NCI-H524 treated with DMSO at 0.1 percent for 48 hours (cell line): ENCODE measurements at places on chromosomes 5 and 9.

- no peak for DNase-seq
Measured at GRCh38 chr5:39826051-39826450, 401.3 kb upstream of the DAB2 start.

DNA sequence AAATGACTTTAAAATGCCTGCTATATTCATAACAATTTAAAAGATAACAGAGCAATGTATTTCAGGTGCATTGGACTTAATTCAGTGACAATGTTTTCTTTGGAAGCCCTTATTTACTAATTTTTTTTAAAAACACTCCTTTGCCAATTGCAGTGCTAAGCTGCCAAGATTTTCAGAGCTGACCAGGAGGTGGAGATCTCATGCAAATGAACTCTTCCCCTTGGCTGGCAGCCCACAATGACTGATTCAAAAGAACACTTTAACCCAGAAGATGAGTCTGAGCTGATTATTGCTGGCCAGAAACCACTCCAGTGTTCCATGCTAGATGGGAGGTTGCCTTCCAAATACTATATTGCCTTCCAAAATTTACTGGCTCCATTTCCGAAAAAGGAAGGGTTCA is 128.3 kb upstream of the CCNH start:
- DNase-seq = peak; percentile 9

- no peak for DNase-seq
Measured at GRCh38 chr5:128097781-128098180, 14.2 kb downstream of the SLC12A2 start.

GRCh38 chr5:68169903-68170302 is 45.7 kb upstream of the PIK3R1 start:
- no peak for DNase-seq

DNA sequence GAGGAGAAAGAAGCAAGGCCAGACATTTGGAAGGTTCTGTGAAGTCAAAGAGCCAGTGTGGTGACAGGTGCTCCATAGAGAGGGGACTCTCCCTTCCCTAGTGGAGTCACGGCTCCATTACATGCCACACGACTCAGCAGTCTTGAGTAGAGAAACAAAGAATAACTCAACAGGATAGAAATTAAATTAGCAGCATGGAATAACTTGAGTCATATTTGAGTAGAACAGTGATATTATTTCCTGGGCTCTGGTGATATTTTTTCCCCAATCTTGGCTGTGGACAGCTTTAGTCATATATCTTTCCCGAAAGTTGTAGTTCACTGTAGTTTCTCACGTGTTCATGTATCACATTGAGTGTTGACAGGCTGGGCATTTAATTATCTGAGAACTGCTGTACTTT is 149.7 kb upstream of the EFNA5 start:
- DNase-seq = no peak

DNA sequence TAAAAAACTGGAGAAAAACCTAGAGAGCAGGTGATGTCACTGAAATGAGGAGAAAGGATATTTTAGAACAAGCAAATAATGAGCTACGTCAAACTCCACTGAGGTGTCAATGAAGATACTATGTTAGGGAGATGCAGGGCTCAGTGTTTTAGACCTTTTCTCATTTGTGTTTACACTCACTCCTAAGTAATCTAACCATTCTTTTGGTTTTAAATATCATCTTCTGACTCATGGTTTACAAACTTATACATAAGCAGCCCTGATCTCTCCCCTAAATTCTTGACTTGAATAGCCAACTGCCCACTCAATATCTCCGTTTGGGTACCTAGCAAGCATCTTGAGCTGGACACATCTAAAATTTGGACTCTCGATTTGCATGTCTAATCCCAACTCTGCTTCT is 272.4 kb downstream of the MEF2C start:
- no peak for DNase-seq

DNA sequence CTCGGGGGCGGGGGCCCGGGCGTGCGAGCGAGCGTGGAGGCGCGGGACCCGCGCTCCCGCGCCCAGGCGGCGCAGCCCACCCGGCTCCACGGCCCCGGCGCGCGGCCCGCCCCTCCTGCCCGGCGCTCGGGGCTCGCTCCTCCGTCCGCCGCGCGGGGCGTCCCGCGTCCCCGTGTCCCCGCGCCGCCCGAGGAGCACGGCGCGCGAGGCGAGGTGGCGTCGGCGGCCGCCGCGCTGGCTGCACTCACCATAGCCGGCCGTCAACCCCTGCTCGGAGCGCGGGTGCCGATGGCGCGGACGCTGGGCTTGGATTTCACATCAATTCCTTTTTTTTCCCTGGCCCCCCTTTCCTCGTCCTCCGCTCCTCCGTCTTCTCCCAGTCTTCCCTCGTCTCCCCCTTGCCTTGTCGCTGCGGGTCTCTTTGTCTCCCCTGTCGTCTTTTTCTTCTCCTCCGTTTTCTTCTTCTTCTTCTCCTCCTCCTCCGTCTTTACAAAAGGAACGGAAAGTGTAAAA is 494 bp downstream of the PTCH1 start:
- DNase-seq = no peak

- DNase-seq = no peak
Measured at GRCh38 chr9:79551994-79552393, 19.8 kb upstream of the TLE4 start.

- no peak for DNase-seq
Measured at GRCh38 chr9:79741381-79741780, 169.6 kb downstream of the TLE4 start.
